ENCODE measurements at places on chromosomes 11 and 22.

- peak; percentile 39 for DNase-seq
Measured at GRCh38 chr11:88414385-88414861, 76.9 kb upstream of the CTSC start.

DNA sequence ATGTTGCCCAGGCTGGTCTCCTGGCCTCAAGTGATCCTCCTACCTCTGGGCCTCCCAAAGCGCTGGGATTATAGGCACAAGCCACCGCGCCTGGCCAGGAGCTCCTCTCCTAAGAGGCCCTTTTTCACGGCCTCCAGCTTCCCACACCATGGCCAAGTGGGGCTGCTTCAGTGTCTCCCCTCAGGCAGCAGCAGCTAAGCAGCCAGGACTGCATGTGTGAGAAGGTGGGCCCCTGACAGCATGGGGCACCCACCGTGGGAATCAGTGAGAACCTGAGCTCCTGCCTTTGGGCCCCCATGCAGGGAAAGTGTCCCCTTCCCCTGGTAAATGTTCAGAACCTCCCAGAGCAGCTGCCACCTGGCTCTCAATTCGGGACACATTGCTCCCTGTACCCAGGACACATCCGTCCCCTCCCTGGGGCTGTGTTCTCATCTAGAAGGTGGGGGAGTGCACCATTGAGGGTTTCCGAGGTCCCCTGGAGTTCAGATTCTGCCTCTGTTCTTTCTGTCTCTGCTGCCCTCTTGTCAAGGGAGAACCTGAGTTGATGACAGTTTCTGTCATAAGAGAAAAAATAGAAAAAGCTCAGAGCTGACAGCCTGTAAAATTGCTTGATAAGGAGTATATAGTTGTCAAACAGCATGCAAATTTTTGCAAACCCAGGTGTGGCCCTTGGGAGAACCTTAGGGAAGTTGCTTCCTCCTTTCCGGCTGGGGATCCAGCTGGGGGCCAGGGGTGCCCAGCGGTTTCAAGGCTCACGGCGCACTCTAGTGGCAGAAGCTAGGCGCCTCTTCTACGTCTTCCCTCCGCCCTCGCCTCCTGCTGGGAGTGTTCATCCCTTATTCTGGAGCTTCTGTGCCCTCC, 29.7 kb downstream of the FAM83F start:
- peak; percentile 62 for DNase-seq

GRCh38 chr11:131889760-131890581, 519.6 kb downstream of the NTM start:
- no peak for DNase-seq

DNA sequence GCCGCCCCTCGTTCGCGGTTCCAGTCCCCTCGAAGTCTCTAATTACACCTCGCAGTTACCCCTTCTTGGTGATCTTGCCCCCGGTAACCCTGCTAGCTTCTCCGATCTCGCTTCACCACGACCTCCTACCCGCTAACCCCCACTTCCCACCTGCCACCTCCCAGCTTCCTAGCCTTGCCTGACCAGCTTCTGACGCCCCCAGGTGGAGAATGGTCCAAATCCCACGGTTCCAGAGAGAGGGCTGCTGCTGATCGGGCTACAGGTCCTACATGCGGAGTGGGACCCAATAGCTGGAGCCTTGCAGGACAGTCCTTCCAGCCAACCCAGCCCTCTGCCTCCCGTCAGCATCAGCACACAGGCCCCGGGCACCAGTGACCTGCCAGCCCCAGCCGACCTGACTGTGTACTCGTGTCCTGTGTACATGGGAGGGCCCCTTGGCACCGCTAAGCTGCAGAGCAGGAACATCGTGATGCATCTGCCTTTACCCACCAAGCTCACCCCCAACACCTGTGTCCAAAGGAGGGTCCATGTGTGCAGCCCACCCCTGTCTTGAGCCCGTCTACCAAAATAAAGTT, 31.9 kb downstream of the RRP8 start:
- no peak for DNase-seq

DNA sequence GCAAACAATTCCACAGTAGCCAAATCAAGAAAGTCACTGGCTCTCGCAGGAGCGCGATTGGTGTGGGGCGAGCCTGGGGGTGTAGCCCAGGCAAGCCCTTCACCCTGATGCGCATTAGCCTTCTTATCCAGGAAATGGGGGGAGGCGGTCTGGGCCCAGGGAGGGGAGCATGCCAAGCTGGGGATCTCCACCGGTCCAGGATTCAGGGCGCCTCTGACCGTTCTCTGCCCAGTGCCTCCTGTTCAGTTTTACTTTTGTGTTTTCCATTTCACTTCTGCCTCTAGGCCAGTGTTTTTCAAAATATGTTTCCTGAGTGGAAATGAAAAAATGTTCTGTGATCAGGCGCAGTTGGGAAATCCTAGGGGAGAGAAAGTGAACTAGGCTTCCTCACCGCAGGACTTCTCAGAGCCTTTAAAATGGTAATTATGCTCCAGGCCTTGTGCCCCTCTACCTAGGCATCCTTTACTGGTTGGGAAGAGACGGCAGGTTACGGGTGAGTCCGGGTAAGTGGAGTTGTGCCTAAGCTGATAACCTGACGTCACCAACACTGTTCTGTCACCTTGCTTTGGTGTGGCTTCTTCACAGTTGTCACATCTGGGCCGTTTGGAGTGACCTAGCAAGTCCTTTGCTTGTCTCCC, 18.4 kb downstream of the LRP5 start:
- no peak for DNase-seq

- no peak for DNase-seq
Measured at GRCh38 chr11:92794783-92795182, 174.7 kb upstream of the MTNR1B start.

DNA sequence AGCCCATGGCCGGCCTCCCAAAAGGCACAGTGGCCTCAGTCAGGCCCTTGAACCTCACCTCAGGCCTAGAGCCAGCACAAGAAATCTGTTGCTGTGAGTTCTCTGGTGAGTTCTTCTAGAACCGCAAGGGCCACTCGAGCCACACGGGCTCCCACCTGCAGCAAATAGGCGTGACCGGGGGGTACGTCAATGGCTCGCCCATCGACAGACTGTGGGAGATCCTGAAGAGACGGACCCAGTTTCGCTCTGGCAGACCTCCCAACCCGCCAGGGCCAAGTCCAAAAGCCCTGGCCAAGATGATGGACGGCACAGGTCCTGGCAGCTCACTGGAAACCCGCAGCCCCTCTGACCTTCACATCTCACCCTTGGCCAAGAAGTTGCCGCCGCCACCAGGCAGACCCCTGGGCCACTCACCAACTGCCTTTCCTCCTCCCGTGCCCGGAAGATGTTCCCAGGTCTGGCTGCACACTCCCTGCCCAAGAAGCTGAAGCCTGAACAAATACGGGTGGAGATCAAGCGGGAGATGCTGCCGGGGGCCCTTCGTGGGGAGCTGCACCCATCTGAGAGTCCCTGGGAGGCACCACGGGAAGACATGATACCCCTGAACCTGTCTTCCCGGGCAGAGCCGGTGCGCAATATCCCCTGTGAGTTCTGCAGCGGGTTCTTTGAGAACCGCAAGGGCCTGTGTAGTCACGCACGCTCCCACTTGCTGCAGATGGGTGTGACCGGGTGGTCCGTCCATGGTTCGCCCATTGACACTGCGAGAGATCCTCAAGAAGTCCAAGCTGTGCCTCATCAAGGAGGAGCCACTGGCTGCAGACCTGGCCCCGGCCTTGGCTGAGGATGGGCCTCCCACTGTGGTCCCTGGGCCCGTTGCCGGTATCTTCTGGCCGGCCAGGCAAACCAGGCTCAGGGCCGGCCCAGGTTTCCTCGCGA, 544.2 kb upstream of the CCDC179 start:
- DNase-seq = no peak

GRCh38 chr11:84398017-84398626, 1112.0 kb upstream of the CCDC90B start:
- DNase-seq = peak; percentile 29

DNA sequence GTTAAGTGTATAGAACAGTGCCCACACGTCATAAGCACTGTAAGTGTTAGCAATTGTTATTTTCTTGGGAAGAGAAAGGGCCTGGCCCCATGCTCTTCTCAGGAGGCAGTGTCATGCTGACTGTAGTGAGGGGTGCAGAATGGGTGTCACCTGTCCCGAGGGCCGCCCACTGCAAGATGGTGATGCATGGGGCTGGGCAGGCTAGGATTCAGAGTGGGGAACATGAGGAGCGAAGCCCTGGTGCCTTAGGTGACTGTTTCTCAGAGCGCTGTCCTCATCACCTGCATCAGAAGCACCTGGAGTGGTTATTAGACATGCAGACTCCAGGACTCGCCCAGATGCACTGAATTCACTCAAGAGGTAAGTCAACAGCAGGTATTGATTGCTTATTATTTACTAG, 101.0 kb upstream of the PARVA start:
- no peak for DNase-seq

DNA sequence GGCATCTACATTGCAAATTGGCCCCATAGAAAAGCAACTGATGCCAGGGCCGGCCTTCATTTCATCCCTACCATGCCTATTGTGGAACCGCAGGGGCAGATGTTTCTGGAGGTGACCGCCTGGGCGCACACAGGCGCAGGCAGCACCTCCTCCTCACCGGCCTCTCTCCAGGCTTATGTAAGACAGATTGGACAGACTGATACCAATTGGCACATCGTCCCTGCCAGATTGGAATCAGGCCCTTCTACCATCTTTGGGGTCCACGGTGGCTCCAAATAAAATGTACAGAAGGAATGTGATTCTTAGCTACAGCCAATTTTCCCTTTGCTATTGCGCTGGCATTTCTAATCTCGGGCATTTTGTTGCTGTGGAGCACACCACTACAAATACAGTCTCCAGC, 732.6 kb downstream of the NTM start:
- no peak for DNase-seq

DNA sequence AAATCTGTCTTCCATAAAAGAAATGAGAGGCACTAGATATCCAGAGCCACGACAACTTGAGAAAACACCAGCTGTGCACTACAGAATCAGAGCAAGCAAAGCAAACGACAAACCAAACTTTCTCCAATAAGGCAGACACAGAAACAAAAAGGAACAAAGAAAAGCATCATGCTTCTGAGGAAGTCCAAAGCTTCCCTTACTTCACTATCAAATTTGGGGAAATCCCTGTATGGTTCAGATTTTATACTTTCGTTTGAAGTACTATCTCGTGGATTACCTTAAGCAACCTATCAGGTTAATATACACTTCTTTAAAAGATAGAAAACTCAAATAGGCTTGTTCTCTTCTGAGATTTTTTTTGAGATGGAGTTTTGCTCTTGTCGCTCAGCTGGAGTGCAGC, 27.7 kb downstream of the ALG9 start:
- DNase-seq = no peak

GRCh38 chr22:46111645-46112306, 38.5 kb upstream of the PPARA start:
- no peak for DNase-seq

- no peak for DNase-seq
Measured at GRCh38 chr22:49996119-49996517, 16.4 kb downstream of the IL17REL start.

GRCh38 chr11:46127150-46127638, 5.9 kb upstream of the PHF21A start:
- peak; percentile 54 for DNase-seq

GRCh38 chr22:27317971-27318428, 483.6 kb downstream of the MN1 start:
- peak; percentile 85 for DNase-seq

DNA sequence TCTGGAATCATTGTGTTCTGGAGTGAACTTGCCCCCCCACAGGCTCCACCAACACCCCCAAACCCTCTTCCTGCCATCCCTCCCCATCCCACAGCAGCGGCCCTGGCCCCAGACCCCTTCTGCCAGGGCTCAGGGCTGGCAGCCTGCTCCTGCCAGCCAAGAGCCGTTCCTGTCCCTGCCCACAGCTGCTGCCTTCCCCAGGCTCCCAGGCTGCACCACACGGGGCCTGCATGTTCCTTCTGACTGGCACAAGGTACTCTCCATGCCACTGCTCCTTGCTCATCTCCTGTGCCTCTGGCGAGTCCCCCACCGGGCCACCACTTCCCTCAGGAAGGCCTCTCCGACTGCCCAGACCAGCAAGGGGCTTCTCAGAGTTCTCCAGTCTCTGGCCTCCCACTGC, 4.9 kb downstream of the GP1BB start:
- no peak for DNase-seq

DNA sequence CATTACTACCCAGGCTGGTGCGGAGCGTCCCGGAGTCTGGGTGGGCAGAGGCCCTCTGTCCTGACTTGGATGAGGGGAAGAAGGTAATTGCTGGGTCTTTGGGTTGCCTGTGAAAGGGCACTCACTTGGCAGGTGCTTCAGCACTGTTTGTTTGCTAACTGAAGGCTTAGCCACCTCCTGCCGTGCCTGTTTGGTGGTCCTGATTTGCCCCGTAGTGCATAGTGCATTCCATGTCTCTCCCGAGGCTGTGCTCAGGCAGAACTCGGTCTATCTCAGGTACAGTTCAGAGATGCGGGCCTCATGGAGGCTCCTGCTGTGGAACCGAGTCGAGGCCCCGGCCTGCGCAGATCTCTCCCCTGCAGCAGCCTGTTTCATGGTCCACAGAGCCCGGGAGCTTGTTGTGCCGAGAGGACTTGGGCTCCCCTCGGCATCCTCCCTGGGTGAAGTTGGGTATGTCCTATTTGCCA, 146.2 kb downstream of the TBC1D22A start:
- DNase-seq = no peak

- peak; percentile 66 for DNase-seq
Measured at GRCh38 chr11:27158456-27159334, 118.1 kb downstream of the BBOX1 start.

DNA sequence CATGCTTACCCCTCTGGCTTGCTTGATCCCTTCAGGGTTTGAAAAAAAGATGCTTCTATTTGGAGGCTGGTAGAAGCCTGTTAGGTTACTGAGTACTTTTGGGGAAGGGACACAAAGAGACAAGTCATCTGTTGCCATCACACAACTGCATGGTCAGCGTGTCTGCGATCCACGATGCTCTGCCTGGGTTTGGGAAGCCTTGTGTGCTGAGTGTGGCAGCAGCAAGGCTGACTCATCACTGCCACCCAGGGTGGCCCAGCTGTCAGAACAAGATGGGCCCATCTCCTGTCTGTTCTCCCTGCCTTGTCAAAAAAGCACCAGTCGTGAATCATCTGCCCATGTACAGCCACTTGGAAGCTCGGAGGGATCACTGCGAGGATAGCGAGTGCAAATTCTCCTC, 26.2 kb downstream of the UBASH3B start:
- no peak for DNase-seq

DNA sequence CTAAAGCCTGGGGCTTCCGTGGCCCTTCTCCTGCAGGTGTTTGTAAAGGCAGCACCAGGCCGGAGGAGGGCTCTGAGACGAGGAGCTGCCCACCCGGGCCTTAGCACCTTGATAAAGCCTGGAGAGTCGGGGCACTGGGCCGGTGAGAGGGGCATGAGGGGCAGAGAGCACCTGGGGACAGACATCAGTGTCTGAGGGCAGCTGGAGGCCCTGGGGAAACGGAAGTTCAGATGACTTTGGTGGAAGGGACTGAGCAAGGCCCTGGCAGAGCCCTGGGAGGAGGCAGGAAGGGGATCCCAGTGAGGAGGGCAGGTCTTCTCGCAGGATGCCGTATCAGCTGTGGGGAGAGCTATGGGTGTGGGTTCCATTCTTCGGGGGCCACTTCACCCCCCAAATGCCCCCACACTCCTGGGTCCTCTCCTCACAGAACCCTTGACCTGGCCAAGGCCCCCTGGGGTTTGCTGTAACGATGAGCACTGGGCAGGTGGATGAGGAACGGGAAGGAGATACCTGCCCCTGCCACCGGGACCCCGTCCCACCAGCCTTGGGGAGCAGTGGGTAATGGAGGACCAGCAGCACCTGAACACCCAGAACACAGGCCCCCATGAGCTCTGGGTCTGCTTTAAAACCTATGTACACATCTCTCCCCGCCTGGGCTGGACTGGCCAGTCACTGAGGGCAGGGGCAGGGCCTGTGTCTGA, 7.4 kb downstream of the C1QTNF6 start:
- DNase-seq = no peak

- DNase-seq = peak; percentile 55
Measured at GRCh38 chr11:72589802-72590761, 84.1 kb downstream of the PDE2A start.

GRCh38 chr11:12761029-12761428, 86.8 kb downstream of the TEAD1 start:
- DNase-seq = peak; percentile 10

Measured in ACHN (cell line).